ENCODE measurements at places on chromosomes 11 and 22.
A peak's percentile ranks its signal among the peaks of the same experiment; 100 is the strongest.

DNA sequence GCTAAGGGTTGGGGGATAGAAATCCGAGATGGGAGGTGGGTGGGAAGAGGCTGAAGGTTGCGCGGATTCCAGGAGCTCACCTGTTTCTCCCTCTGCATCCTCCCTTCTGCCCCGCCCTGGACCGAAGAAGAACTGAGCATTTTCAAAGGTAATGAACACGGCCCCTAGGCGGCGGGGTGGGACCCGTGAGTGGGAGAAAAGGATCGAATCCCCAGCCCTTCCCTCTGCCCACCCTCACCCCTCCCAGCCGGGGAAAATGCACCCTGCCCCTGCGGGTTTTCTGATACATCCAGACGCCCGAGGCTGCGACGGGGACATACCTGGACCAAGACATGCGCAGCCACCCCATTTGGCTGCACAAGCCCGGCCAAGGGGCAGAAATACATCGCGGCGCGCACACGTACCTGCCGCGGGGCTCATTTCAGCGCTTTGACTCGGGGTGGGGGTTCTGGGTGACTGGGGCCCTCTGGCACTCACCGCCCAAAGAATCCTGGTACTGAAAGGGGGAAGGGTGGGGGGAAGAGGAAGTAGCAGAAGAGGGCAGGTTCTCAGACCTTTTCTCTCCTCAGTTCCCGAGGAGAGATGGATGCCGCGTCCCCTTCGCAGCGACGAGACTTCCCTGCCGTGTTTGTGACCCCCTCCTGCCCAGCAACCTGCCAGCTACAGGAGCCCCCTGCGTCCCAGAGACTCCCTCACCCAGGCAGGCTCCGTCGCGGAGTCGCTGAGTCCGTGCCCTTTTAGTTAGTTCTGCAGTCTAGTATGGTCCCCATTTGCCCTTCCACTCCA is 6.0 kb downstream of the VSIG2 start:
- no peak for DNase-seq

DNA sequence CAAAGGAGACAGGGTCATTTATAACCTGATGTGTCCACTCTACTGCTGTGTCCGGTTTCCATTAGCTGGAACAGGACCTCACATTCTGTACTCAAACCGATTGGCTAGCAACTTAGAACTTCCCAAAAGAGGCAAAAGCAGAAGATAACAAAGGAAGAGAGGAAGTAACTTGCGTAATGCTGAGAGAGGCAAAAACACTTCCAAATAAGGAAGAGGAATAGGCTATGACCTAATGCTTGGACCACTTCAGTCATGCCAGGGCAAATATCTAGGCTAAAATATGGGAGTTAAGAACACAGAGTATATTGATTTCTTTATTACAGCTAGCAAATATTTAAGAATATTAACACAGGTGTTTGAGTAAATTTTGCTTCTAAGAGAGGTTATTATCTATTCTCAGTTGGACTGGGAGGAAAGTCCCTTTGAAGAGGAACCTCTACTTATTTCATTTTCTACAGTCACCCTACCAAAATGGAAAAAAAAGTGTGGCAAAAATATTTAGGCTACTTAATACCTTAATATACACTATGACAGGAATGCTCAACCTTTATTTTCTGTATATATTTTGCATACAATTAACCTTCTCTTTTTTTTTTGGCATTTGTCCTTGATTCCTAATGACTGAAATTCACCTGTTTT is 499.8 kb upstream of the CHORDC1 start:
- no peak for DNase-seq

- DNase-seq, result no peak
Observed at GRCh38 chr11:26483108-26483507, 89.0 kb downstream of the MUC15 start.

DNA sequence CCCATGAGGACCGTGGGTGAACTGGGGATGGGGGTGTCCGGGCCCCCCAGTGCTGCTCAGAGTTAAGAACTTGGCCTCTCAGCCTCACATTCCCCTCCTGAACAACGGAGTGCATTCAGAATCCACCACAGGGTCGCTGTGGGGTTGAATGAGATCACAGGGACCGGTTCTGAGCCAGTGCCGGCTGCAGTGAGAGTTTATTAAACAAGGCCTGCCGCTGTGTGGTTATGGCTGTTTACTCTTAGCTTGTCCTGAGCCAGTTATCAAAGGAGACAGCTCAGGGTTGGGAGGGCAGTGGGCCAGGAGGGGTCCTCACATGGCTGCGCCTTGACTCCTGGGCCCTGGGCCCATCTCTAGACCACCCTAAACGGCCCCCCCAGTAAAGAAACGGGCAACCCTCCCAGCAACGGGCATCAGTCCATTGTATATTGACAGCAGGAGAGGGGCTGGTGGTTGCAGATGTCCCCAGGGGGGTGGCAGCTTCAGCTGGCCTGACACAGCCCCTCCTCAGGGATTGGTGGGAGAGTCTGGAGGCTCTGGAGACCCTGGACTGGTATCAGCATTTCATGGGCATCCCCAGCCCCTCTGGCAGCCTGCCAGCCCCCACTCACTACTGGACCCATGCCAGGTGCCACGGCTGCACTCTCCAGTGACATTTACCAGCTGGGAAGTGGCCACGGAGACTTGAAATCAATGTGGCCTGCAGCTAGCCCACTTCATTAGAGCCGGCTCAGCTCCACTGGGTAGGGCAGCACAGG is 15.1 kb upstream of the CABP7 start:
- no peak for DNase-seq

GRCh38 chr11:66705587-66706335 is 23.3 kb downstream of the SPTBN2 start:
- DNase-seq, result no peak

DNA sequence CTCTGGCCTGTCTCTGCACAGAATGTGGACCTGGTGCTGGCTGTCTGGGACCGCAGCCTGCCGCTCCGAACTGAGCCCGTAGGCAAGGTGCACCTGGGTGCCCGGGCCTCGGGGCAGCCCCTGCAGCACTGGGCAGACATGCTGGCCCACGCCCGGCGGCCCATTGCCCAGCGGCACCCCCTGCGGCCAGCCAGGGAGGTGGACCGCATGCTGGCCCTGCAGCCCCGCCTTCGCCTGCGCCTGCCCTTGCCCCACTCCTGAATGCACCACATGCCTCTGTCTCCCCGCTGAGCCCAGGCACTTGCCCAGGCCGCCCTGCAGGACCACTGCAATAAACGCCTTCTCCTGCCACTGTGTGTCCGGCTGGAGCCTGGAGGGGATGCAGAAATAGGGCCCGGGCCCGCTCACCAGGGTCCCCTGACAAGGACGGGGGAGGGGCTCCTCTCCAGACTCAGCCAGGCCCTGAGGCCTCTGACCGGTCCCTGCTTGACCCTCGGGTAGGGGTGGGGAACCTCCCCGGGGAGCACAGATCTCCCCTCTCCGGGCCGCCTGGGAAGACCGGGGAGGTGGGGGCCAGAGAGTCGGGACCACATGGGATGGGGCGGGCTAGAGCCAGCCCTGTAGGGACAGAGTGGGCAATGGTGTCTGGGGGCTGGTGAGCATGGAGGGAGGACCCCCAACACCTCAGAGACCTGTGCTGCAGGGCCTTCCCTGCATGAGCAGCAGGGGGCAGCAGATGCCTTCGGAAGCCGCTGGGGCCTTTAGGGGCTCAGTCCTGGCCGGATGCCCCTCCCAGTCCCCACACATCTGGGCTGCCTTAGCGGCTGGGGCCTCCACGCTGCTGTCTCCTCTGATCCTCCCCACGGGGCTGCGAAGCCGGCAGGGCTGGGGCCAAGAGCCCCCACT is 1.4 kb upstream of the TNNI2 start:
- peak; percentile 81 for DNase-seq

DNA sequence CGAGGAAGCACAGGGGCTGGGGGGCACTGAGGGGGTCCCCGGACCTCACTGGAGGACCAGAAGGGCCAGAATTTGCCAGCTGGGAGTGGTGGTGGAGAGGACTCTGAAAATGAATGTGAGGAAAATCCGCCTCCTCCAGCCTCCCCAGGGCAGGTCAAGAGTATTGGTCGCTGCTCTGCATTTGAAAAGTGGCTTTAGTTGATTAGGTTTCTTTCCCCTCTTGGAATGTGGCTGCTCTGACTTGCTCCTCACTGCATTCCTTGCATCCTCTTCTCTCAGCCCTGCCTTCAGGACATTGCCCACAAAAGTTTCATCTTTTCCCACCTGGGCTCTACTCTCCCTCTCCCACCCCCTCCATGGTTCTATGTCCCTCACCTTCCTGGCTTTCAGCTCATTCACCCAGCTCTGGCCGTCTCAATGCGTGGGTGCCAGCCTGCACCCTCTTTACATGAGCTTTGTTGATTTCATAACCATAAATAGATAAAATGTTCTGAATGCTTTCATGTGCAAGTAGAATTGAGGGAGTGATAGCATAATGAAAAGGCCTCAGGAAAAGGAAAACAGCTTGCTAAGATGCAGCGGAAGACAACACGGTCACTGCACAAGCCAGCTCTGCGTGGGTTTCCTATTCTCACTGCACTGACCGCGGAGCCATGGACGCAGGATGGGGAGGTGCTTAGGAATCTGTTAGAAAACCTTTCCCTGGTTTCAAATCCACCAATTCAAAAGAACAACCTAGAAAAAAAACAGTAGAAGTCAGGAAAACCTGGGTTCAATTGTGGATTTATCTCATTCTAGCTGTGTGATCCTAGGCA is 6.5 kb upstream of the NPAS4 start:
- no peak for DNase-seq

GRCh38 chr11:127943763-127944162 is 643.6 kb downstream of the ETS1 start:
- no peak for DNase-seq

DNA sequence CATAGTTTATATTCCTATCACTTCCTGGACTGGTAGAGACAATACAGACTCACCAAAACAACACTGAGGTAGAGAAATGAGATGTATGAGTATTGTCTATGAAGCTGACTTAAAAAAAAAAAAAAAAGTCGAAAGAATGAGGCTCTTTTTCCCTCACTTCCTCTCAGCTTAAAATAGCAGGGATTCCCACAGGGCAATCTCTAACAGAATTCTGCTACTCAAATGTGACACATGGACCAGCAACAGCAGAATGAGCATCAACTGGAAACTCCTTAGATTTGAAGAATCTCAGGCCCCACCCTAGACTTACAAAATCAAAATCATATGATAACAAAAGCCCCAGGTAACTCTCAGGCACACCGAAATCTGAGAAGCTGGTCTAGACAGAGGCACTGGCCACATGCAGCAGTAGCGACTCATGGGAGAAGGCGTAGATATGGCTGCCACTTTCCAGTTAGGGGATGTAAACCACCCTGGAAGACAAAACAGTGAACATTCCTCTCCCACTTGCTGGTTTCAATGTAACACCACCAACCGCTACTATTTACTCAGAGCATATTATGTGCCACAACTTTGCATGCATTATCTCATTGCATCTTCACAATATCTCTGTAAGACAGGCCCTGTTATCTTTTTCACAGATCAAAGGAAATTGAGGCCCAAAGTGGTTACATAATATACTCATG is 128.0 kb downstream of the RBFOX2 start:
- DNase-seq, result no peak

- DNase-seq, result no peak
Observed at GRCh38 chr22:45268167-45268957, 16.4 kb upstream of the UPK3A start.

DNA sequence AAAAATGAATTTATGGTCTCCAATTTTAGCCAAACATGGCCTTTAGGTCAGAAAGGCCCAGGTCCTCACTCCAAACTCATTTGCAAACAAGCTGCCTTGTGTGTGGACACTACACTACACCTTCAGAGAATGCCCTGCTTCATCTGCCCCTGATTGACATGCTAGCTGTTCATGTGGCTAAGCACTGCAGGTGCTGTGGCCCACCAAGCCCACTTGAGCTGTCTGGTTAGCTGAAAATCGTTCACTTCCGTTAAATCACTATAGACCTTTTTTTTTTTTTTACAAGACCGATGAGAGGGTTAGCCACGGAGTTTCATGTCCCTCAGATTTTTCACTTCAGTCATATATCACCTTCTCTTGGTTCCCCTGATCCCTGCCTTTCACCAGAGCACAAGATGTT is 39.3 kb downstream of the NF2 start:
- DNase-seq, result no peak

DNA sequence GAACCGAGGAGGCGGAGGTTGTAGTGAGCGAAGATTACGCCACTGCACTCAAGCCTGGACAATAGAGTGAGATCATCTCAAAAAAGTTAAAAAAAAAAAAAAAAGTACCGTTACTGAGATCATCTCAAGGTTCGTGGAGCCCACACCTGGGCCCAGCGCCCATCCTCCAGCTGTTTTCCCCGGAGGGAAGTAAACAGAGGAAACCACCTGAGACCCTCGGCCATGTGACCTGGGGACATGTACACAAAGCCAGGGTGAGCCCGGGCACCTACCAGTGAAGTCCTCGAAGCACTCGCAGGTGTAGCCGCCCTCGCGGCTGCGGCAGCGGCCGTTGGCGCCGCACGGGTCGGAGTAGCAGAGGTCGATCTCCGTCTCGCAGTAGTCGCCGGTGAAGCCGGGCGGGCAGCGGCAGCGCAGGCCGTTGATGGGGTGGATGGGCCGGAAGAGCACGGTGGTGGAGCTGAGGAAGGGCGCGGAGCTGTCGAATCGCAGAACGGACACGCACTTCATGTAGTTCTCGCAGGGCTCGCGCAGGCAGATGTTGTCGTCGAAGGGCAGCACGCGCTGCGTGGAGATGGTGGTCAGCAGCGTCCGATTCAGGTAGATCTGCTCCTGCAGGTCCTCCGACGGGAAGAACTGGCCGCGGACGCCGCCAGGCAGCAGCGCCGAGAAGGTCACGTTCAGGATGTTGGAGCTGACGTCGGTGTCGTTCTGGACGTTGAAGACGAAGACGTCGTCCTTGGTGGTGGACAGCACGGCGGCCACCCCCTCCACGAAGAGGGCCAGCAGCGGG is 73.8 kb downstream of the CELSR1 start:
- DNase-seq, result no peak

- DNase-seq, result no peak
Observed at GRCh38 chr11:102256251-102256650, 61.0 kb upstream of the BIRC3 start.

GRCh38 chr11:132644520-132645239 is 887.6 kb downstream of the OPCML start:
- no peak for DNase-seq

DNA sequence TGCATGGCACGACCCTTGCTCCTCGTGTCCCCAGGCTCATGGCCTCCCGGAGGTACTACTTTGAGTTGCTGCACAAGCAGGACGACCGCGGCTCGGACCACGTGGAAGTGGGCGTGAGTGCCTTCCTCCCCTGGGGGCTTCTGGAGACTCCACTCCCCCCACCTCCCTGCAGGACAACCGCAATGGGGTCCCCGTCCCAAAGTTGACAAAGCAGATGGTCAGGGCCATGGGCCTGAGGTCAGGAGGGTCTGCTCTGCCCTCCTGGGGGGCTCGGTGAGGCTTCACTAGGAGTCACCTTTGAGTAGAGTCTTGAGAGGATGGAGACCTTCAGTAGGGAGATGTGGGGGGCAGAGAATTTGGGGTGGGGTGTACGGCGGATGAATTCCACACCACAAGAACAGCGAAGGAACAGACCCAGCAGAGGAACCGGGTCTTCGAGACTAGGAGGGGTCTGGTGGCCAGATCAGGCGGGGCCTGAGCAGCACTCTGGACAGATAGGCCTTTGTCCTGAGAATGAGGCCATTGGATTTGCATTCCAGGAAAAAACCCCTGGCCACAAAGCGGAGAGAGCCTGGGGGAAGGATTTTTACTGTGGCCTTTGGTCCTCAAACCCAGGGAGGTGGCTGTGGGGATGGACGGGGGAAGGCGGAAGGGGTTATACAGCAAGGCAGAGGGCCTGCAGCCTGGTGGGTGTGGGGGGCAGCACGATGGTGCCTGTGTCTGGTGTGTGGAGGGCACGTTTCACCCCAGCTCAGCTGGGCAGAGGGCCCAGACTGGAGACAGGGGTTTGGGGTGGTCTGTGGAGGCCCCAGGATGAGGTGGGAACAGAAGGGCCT is 4.6 kb downstream of the B4GALNT4 start:
- no peak for DNase-seq
